ENCODE measurements at places on chromosomes 7 and 10.

GRCh38 chr7:112982441-112983063, 104.1 kb downstream of the GPR85 start:
- no peak for DNase-seq

- DNase-seq: peak; percentile 31
These were observed 95.3 kb downstream of the CACNA2D1 start for GRCh38 chr7:82348251-82348650.

GRCh38 chr10:11838298-11838852, 15.2 kb downstream of the PROSER2 start:
- DNase-seq: no peak

GRCh38 chr10:128102480-128103228, 23.6 kb downstream of the MKI67 start:
- DNase-seq: no peak

- DNase-seq: no peak
These were observed 37.5 kb upstream of the DOCK1 start for GRCh38 chr10:126867567-126868365.
